G401 (cell line): ENCODE measurements at places on chromosomes 11 and 22. TPM values are rescaled to one million over a fixed set of nuclear protein-coding genes. Genes with fewer than 3 reads are reported as not detected.

Gene CNIH2
- 4.4 and 12.4 TPM in 2 replicates for total RNA-seq

Gene P2RY6
- total RNA-seq, result not detected in 2 replicates

Gene APOL3
- total RNA-seq, result not detected in 2 replicates

Gene CCDC15
- total RNA-seq, result 2.6 and 3.8 TPM in 2 replicates

GRCh38 chr22:36211237-36211861 is 9.7 kb upstream of the APOL4 start:
- DNase-seq, result peak; percentile 31

DNA sequence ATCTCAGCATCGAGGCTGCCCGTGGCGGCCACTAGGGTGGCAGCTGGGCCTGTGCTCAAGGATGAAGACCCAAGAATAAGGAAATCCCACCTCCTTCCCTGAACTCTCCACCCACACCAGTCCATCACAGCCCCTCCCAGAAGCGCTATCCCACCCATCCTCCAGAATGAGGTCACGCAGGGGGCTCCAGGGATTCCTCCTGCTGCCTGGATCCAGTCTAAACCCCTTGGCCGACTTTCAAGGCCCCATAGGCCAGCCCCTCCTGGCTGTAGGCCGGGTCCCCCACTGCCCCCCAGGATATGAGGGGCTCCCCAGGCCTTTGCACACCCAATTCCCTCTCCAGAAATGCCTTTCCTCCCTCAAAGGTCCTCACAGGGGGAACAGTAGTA is 19.0 kb upstream of the SCGB1A1 start:
- no peak for DNase-seq

GRCh38 chr11:58503361-58503856 is 4.5 kb downstream of the OR5B21 start:
- DNase-seq, result no peak

- DNase-seq, result peak; percentile 65
Observed at GRCh38 chr22:19942157-19943081, 801 bp upstream of the TXNRD2 start.

DNA sequence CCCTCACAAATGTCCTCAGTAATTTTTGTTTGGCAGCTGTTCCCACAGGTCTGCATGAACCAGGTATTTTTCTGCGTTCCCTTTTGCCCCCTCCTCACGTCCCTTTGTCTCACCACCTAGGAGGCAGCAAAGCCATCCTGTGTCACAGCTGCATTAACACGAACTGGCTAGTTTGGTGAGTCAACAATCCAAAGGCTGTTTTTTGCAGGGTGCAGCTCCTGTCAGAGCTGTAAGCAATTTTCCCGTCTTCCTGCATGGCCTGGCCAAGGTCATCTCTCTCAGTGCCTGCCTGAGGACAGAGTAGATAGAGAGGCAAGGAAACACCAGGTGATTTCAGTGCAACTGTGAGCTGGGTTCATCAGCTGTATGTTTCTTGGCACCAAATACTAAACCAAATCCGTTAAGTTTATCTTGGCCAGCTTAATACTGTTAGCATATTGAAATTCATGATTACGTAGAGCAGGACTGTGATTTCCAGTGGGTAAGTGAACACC is 20.6 kb upstream of the VSIG10L2 start:
- no peak for DNase-seq

GRCh38 chr22:47019012-47019790 is 256.8 kb downstream of the TBC1D22A start:
- DNase-seq, result no peak

- peak; percentile 28 for DNase-seq
Observed at GRCh38 chr11:102390667-102391465, 43.9 kb downstream of the BIRC2 start.

DNA sequence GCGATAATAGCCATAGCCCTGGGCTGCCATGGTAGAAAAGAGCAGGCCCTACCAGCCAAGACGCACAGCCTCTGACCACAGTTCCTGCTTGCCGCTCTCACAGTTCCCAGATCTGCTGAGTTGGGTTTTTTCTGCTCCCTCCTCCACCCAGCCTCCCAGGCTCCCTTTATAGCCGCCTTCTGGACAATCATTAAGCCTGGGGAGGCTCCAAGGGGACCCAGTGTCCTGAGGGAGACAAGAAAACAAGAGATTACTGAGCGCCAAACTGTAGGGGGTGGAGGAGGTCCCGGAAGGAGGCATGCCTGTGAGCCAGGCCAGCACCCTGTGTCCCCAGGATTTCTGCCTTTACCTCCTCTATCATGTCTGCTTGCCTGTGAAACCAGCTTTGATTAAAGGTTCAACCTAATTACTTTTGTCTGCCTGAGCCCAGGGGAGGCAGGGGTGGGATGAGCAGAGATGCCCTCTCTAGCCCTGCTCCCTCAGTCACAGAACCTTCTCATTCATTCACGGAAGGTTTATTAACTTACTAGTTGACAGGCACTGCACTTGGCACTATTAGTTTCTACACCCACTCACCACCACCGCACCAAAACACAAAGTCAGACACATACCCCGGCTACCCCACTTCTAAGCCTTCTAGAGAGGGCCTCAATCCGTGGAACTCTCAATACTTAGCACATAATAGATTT is 1.2 kb downstream of the SLC37A4 start:
- DNase-seq, result peak; percentile 40

GRCh38 chr22:20624161-20624616 is 116.8 kb downstream of the MED15 start:
- DNase-seq, result no peak

GRCh38 chr22:24871611-24872205 is 65.7 kb downstream of the SGSM1 start:
- no peak for DNase-seq

DNA sequence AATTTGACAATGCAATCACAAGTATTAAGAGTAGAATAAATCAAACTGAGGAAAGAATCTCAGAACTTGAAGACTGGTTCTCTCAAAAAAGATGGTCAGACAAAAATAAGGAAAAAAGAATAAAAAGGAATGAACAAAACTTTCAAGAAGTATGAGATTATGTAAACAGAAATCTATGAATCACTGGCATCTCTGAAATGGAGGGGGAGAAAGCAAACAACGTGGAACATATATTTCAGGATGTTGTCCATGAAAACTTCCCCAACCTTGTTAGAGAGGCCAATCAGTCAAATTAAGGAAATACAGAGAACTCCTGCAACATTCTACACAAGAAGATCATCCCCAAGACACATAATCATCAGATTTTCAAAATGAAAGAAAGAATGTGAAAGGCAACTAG is 235.7 kb downstream of the SBF2 start:
- no peak for DNase-seq

GRCh38 chr11:72585762-72586311 is 88.4 kb downstream of the PDE2A start:
- DNase-seq, result peak; percentile 82

- no peak for DNase-seq
Observed at GRCh38 chr11:120208777-120209176, 2.1 kb upstream of the OAF start.
